Neural crest cell (in vitro differentiated cells): ENCODE measurements at places on chromosomes 16 and 17. TPM values are rescaled to one million over a fixed set of nuclear protein-coding genes. Genes with fewer than 3 reads are reported as not detected.
A peak's percentile ranks its signal among the peaks of the same experiment; 100 is the strongest.

GRCh38 chr17:81126281-81127132 is 38.8 kb upstream of the PVALEF start:
- H3K27me3 ChIP-seq: no peaks in the 10 kb centered on the region
- H3K4me1 ChIP-seq: peaks cover 4% of the 10 kb centered on the region
- no peak for DNase-seq
- no peak overlapping the region for H3K27ac ChIP-seq

DNA sequence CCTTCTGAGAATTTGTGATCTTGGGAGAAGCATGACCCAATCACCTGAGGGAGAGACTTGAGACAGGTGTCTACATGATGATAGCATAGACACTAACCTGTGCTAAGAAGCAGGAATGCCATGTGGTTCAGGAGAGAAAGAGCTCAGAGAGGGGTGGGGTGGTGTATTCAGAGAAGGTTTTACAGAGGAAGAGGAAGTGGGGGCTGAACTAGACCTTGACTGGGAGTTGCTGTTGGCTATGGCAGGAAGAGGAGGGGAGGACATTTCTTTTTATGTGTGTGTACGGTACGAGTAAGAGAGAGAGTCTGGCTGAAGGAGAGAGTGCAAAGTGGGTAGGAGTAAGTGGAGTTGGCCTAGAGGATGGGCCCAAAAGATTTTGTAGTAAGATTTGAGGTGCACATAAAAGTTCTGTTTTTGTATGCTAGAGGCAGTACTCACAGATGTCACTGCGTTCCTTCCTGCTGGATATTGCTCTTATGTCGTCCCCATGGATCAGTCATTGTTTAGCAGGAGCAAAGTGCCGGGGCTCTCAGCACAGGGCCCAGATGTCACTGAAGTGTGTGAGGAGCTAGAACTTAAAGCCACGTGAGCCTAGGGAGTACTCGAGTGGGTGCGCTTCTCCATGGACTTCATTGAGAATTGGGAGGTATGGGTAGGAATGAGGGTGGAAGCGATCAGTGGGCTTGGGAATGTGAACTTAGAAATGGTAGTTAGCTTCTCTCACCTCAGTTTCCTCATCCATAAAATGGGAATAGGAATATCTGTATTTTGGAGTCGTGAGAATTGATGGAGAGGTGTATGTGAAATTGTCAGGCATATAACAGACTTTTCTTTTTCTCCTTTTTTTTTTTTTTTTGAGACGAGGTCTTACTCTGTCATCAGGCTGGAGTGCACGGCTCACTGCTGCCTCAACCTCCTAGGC is 22.1 kb downstream of the SLC7A6 start:
- H3K27ac ChIP-seq: peak overlapping the region; percentile 68
- DNase-seq: no peak
- no peaks in the 10 kb centered on the region for H3K27me3 ChIP-seq
- no peak overlapping the region for H3K4me3 ChIP-seq
- peaks cover 10% of the 10 kb centered on the region for H3K36me3 ChIP-seq

ADAD2 gene
- not detected in 2 replicates for total RNA-seq

RPTOR gene
- total RNA-seq: 34.0 and 41.1 TPM in 2 replicates

NT5C gene
- total RNA-seq: 68.0 and 70.2 TPM in 2 replicates
